ENCODE measurements at places on chromosomes 2 and 18. TPM values are rescaled to one million over a fixed set of nuclear protein-coding genes. Genes with fewer than 3 reads are reported as not detected.

TIA1 gene
- total RNA-seq = 432 TPM

UGT1A8 gene
- total RNA-seq = not detected

IL1R2 gene
- not detected for total RNA-seq

CDH2 gene
- total RNA-seq = 134 TPM

SOX11 gene
- 146 TPM for total RNA-seq

FAM136A gene
- total RNA-seq = 17.1 TPM

NT5C1B gene
- 0.09 TPM for total RNA-seq

C2orf72 gene
- total RNA-seq = 16.1 TPM

ELOA2 gene
- not detected for total RNA-seq

BCL11A gene
- 128 TPM for total RNA-seq

TMEM247 gene
- total RNA-seq = not detected

KCNF1 gene
- 5.6 TPM for total RNA-seq

ALLC gene
- not detected for total RNA-seq

SNED1 gene
- 12.0 TPM for total RNA-seq

TUBA3D gene
- total RNA-seq = not detected

SALL3 gene
- total RNA-seq = 5.9 TPM

DYTN gene
- not detected for total RNA-seq

CTAGE1 gene
- not detected for total RNA-seq

PFN4 gene
- 1.00 TPM for total RNA-seq

SERPINB12 gene
- total RNA-seq = not detected

MYCN gene
- 39.5 TPM for total RNA-seq

FEV gene
- not detected for total RNA-seq

ACKR3 gene
- total RNA-seq = 10.3 TPM

TUBB8B gene
- total RNA-seq = not detected

CREG2 gene
- 8.6 TPM for total RNA-seq

GREB1 gene
- total RNA-seq = 34.0 TPM

Data from cerebellum (tissue), 4 donors.